ENCODE measurements at places on chromosomes 5 and 9.

DNA sequence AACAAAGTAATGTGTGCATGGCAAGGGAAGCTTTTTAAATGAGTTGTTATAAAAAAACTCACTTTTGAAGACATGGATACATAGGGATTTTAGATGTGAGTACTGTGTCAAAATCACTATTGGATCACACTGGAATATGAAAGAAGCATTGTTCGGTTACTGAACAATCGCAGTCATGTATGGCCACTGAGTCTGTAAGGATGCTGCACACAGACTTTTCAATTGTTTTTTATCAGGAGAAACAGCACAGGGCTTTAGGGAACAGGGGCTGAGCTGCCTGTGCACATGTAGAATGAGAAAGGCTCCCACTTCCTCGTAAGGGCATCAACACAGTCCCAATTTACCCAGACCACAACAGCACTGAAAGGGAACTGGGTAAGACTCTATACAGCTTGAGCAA lies 1333.9 kb upstream of the DMAC1 start:
- DNase-seq = no peak

DNA sequence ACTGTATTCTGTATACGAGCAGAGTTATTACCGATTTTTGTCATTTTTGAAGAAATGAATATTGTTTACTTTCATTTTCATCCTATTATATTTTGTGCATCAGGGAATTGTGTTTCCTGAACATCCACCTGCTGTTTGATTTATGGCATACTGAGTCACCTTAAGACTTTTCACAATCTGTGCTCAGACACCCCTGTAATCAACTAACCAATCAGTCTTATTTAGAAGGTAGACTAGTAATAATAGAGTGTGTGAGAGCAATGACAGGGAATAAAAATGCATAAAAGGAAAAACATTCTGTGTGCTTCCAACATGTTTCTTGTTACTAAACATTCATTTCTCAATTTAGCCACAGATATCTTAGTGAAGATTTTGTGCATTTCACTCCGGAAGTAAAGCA lies 1413.6 kb upstream of the ACO1 start:
- no peak for DNase-seq

- no peak for DNase-seq
Observed at GRCh38 chr9:108241384-108242073, 614.3 kb downstream of the ACTL7B start.

DNA sequence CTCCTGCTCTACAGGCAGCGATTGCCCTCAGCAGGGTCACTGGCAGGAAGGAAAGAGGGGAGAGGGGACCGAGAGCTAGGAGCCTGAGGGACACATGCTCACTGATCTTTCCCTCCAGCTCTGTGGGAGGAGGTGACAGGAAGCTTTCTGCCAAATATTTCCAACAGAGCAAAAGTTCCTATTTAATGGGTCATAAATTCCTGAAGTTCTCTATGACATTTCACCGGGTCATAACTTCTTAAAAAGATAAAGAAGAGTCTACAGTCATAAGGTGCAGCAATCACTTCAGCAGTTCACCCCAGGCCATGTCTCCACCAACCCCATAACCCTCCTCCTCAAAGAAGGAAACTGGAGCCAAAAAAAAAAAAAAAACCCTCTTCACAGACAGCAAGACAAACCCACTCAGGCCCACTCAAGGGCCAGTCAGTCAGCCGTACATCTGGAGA lies 481.1 kb downstream of the NR2F1-AS1 start:
- no peak for DNase-seq

DNA sequence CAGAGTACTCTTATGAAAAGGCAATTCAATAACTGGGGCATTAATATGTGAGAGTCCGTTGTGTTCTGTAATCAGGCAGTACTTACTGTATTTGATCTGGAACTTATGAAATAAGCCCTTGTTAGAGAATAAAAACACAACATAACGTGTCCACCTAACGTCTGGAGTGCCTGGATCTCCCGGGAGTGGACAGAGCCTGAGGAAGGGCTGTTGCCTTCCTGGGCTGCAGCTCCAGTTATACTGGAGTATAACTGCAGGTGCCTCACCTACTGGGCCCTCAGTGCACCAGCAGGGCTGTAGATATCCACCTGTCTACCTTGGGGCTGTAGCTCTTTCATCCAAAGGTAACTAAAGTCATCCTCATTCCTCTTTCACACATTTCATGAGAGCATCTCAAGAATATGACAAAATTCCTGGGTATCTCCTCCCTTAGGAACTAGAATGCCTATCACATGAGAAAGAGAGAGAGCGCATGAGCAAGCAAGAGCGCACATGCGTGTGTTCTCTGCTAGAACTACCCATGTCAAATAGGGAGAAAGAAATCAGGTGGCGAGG lies 200.1 kb downstream of the GAPVD1 start:
- no peak for DNase-seq

DNA sequence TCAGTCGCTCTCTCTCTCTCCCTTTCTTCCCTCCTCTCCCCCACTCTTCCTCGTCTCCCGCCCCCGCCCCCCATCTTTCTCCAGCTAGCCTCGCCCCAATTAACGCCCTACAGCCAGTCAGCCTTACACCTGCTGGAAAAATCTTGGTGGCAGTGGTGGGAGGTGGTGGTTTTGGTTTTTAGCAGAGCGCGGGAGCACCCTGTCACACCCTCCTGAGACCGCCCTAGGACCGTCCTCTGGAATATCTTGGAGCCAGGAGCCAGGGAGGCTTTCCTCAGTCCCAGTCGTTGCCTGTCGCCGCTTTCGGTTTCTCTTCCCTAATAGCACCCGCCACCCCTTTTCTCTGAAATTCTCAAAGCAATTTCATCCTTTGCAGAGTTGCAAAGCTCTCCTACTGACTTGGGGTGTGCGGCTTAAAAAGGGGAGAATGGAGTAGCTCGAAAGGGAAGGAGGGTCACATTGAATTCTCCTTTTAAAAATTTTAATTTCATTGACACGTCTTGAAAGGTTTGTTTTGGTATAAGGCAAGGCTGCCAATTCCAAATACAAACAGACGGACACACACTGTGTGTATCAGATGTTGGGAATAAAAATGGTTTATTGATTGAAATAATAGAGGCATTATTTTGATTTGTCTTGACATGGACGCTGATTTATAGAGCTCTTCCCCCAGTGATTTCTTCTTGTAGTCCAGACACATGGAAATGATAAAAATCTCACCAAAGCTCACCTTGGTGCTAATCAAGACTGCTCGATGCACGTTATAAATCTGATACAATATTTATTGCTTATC lies 301.3 kb downstream of the PARP8 start:
- DNase-seq = no peak

GRCh38 chr5:40172721-40173120 lies 507.0 kb upstream of the PTGER4 start:
- no peak for DNase-seq

DNA sequence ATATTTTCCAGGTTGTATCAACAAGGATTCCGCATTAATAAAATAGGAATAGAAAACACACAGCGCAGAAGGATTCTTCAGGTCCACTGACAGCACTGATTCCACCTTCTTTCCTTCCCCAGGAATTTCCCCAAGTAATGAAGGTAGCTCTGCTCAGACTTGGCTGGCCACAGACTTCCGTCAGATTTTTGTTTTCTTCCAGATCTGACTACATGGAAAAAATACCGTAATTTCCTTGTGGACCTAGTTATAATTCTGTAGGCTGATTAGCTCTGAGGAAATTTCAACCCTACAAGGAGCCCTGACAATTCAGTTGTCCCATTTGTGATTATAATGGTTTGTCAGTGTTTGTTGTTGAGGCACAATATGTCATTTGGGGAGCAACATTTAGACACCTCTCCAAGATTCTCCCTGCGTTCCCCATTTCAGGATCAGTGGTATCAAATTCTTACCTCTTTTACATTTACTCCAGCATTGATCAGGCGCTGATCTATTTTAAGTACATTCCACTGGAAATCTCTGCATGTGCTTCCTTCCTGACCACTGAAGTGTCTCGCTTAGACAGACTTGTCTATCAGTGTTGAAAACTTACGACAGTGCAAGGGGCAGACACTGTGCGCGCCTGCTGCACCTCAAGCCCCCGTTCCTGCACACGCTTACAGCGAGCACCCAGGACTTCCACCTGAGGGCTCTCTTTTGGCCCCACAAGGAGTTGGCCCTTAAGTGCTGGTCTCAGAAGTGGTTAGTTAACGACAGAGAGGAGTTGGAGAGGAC lies 94.8 kb downstream of the LHFPL2 start:
- DNase-seq = no peak

DNA sequence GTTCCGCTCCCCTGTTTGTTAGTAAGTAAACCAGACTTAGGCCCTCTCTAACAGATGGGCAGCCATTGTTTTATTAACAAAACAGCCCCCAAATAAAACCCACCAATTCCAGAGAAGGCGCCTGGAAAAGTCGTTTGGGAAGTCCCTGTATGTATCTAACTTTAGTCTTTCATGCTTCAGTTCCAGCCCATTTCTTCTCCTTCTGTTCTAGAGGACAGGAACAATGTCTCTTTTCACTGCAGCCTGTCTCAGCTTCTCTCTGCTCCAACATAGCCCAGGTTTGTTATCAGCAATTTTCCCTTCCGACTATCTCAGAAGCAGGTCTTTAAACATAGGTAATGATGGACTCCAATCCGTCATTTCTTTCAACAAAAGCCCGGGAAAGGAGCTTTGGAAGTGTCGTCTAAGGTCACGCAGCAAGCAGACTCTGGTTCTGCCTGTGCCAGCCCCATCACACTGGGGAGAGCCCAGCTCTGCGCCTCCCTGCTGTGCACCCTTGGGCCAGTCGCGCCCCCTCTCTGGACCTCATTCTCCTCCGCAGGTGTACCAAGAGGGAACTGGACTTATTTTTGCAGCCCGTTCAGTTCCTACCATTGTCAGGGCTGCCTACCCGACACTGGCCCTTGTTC lies 9.6 kb upstream of the AKNA start:
- DNase-seq = no peak

- no peak for DNase-seq
Observed at GRCh38 chr9:127968042-127968441, 12.7 kb downstream of the EEIG1 start.

GRCh38 chr5:172667786-172668593 lies 26.9 kb downstream of the NEURL1B start:
- no peak for DNase-seq

GRCh38 chr9:8863069-8863468 lies 1063.5 kb upstream of the DMAC1 start:
- DNase-seq = no peak

DNA sequence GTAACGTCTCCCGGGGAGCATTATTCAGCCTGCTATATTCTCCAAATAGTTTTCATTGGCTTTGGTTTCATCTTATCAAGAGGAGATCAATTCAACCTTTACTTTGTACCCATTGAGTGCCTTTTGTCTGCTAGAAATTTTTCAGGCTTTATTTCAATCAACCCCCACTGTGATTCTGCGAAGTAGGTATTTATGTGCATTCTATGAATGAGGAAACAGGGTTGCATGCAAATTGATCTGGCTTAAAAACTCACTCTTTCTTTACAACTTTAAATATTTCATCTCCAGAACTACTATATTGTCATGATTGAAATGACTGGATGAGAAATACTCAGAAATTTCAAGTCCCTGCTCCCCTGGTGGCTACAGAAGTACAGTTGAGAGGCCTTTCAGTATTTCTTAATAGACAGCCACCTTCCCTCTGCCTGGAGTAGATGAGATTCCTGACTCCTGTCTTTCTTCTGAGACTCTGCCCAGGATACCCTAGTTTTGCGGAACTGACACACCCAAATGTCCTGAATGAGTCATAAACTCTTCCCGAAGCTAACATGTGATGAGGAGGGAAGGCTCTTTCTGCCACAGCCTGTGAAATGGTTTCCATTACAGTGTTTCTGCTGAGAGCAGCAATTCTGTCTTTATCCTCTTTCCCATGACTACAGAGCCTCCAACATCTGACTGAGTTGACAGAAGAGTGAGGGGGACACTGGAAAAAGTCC lies 52.6 kb upstream of the TNC start:
- no peak for DNase-seq

DNA sequence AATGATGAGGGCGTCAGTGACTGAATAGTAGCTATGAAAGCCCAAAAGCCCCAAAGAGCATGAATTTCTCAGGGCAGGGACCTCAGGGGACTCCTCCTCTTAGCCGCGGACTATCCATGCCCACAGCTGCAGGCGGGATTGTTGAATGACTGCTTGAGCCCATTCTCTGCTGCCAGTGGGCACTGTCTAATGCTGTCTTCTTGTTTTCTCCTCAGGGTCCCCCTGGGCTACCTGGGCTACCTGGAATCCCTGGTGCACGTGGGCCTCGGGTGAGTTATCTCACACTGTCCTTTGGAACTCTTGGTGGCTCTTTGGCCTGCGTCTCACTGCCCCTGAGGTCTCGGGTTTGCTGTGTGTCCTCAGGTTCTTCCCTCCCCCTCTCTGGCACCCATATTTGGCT lies 22.7 kb downstream of the COL27A1 start:
- DNase-seq = no peak

- no peak for DNase-seq
Observed at GRCh38 chr5:69188811-69189161, 597 bp upstream of the CENPH start.

DNA sequence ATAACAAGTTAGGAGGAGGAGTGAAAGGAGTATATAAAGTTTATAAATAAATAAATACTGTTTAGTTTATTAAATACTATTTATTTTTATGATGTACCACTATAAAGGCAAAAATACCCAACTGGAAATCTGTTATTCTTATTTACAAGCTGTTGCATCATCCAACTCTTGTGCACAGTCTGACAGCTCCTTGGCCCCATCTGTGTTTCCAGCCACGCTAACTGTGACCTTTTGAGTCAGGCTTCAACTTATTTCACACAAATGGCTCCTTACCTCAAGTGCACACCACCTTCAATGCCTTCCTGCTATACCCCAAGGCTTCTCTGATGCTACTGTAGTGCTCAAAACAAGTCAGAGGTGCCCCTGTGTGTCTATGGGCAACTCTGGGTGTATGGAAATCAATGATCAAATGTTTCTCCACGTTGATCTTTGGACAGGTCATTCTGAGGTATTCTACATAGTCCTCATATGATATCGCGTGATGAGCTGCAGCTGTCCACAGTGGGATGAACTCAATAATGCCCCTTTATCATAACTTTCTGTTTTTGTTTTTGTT lies 303.2 kb upstream of the GRAMD2B start:
- DNase-seq = no peak
